ENCODE measurements at places on chromosomes 1 and 21.
A peak's percentile ranks its signal among the peaks of the same experiment; 100 is the strongest.

GRCh38 chr21:34020005-34020847, 53.2 kb upstream of the MRPS6 start:
- no peak for DNase-seq

GRCh38 chr1:152191260-152191659, 32.2 kb upstream of the RPTN start:
- no peak for DNase-seq

- no peak for DNase-seq
These were observed 97.7 kb downstream of the CRYAA start for GRCh38 chr21:43266534-43266933.

DNA sequence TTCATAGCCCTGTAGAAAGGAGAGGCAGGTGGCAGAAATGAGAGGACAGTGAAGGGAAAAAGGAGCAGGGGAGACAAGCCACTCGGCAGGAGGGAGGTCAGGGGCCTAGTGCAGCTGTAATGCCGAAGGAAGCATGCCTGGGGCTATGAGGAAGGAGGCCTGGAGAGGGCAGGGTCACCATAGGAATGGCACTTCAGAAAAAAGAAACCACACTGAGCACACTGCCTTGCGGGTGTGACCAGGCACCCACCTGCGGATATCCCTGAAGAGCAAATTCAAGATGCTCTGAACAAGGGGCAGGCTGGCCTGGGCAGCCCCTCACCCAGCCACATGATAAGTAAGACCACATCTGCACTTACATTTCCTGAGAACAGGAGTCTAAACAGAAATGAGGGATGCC, 104.7 kb downstream of the JAK1 start:
- DNase-seq: no peak

GRCh38 chr1:226690460-226690982, 48.6 kb downstream of the ITPKB start:
- DNase-seq: no peak

DNA sequence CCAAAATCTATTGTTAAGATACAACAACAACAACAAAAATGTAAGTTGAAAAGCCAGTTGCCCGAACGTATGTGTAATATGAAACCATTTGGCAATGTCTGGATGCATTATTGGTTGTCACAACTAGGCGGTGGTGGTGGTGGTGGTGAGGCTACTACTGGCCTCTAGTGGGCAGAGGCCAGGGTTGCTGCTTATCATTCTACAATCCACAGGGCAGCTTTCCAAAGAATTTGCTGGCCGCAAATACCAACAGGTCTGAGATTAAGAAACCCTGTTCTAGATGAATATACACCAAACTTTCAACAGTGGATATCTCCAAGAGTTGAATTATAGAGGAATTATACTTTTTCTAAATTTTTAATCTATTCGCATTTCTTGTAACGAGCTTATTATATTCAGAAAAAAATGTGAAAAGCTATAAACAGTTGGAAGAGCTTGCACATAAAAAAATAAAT, 26.8 kb upstream of the ZNF697 start:
- peak; percentile 79 for DNase-seq

DNA sequence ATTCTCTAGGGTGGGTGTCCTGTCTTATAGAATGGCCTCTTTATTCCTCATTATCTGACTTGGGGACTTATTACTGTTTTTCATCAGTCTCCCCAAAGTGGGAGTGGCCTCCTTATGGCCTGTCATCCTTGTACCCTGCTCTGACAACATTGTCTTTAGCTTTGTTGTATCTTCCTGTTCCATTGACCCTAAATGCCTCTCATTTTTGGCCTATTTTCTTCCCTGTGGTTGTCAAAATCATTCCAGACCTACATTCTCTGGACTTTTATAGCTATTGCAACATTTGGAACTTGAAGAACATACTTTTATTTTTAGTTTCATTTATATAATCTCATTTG, 9.7 kb downstream of the SFT2D2 start:
- DNase-seq: no peak

- no peak for DNase-seq
These were observed 115.3 kb downstream of the PLA2G4A start for GRCh38 chr1:186943891-186944686.

DNA sequence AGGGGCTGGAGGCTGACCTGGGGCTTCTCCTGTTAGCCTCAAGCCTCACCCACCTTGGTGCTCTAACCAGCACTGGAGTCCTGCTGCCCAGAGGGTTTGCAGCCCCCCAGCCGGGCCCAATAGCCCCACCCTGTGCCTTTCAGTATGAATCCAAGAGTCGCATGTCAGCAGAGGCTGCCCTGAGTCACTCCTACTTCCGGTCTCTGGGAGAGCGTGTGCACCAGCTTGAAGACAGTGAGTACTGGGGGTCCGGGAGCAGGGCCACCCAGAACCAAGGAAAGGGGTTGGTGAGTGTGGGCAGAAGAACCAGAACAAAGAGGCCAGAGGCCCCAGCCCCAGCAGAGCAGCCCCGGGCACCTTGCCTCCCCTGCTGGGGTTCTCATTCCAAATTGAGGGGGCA, 25.6 kb downstream of the CDK18 start:
- DNase-seq: no peak
